ENCODE measurements at places on chromosomes 2 and 18.

DNA sequence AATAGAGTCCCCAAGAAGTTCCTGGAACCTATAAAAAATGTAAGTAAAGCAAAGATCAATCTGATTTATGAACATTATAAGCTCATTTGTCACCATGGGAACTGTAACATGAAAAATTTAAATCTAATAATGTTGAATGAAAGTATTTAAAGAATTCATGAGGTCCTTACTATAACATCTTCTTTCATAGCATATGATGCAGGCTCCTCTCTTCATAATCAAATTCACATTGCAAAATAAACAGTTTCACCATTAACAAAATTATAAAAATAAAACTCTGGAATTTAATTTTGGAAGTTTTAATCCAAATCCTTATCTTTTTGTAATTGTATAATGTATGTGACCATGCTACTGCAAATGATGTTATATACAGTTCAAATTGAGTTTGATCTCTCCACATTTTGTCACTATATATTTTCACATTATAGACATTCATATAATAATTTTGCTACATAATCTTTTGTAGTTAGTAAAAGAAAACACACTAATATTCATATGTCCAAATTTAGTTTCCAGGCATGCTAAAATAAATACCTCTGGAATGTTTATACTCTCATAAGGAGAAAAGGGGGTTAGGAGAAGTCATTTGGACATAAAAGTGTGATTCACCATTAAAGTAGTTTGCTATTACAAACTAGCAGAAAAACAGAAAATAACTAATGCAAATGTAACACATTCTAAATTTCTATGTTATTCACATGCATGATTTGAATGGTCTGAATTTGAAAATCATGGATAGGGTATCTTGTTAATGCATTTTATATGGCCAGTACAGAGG, 954.1 kb downstream of the DSC3 start:
- no peak for DNase-seq

DNA sequence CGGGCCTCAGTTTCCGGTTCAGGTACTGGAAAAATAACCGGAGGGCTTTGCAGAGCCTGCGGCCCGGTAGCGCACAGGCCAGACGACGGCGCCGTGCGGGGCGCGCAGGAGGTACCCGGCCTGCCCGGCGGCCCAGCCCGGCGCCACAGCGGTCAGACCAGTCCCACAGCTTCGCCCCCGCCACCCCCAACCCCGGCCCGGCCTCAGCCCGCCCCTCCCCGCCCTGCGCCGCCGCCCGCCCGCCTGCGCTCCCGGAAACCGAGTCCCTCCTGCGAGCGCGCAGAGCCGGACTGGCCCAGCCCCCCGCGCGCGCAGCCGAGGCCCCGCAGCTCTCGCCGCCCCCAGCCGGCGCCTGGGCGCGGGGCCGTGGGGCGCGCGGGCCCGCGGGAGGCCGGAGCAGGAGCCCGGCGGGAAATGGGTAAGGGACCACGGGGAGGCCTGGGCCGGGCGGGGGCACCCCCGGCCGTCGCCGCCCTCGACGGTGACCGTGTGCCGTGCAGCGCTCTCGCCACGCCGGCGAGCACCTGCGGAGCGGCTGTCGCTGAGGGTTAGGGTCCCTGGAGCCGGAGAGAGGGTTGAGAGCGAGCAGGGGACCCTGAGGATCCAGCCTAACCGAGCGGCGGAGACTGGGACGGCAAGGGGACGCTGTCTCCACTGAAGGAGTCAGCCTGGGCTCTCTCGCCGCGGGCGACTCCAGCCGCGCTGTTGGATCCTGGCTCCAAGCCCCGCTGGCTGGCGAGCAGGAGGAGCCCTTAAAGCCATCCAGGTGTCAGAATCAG, 16.5 kb upstream of the PSD4 start:
- no peak for DNase-seq

DNA sequence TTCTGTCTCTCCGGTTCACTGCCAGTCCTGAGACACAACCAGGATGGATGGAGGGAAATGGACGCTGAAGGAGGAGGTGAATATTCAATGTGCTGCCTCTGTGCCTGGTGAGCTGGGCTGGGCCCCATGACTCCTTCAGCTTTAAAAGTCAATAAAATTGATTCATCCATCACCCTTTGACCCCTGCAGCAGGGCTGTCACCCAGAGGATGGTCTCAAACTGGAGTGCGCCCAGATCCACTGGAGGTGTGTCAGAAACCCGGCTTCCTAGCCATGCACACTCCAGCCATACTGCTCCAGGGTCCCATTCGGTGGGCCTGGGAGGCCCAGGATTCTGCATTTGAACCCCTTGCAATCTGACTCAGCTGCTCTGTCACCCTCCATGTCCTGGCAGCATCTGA, 94.1 kb upstream of the BOD1L2 start:
- no peak for DNase-seq

DNA sequence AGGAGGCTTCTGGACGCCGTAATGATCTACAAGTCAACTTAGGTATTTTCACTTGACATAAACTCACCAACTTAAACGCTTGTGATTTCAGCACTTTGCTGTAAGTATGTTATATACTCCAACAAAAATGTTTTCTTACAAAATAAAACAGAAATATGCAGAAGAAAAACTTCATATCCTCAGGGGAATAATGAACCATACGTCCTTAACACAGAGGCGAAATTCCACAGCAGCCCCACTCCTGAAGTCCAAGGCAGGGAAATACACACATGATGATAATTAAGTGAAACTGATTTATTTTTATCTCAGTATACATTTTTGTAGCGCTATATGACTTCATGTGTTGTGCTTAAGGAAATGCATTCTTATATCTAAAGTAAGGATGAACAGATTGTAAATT, 335.4 kb upstream of the VWC2L start:
- no peak for DNase-seq

DNA sequence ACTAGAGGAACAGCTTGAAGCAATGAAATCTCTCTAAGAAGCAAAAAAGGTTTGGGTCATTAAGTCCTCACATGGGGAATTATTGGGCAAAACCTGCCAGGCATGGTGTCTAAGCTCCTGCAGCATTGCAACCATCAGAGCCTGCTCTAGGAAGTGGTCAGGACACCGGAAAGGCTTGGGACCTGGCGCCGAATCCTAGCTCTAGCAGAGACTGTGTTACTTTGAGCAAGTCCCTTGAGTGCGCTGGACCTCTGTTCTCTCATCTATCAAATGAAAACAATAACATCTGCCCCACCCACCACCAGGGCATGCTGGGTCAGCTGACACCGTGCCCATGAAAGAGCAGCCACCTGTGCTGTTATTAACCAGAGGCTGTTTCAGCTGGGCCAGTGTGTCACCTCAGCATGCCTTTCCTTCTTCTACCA, 6.3 kb downstream of the TMEM127 start:
- DNase-seq, result no peak

- no peak for DNase-seq
These were observed 391.5 kb upstream of the VWC2L start for GRCh38 chr2:214019229-214019972.

DNA sequence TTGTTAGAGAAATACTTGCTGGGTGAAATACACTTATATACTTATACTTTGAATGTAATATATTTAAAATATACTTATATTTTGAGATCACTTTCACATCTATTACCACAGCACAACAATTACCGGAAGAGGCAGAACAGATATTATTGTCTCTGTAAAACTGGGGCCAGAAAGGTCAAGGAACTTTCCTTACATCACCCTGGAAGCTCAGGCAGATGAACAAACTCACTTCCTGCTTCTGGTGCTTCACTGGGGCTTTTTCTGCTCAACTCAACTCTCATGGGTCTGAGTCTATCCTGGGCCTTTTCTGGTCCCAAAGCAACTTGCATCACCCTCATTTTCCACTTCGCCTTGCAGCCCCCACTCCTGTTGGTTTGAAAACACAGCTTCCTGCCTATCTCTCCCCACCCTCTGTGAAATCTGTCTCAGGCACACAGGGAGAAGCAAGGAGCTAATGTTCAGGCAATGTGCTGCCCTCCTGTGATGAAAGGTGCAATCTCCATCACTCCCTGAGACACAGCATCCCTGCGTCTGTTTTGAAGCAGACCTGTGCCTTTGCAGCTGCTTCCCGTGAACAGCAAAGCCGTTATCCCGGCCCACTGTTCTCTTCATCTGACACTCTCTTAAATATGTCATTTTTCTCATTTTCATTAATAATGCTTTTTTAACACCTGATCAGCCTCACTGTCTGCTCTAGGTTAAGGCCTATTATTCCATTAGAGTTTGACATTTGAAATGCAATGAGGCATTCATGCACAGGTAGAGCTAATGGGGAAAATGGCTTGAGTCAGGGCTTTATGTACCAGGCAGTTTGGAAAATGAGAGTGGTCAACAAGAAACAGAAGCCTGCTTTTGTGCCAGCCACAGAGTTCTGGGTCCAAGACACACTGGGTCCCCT, 251.9 kb upstream of the CHAC2 start:
- no peak for DNase-seq
